NCI-H524 (cell line): ENCODE measurements at places on chromosomes 6 and 20.

GRCh38 chr6:115830895-115831294 is 229.8 kb downstream of the FRK start:
- no peak for DNase-seq

DNA sequence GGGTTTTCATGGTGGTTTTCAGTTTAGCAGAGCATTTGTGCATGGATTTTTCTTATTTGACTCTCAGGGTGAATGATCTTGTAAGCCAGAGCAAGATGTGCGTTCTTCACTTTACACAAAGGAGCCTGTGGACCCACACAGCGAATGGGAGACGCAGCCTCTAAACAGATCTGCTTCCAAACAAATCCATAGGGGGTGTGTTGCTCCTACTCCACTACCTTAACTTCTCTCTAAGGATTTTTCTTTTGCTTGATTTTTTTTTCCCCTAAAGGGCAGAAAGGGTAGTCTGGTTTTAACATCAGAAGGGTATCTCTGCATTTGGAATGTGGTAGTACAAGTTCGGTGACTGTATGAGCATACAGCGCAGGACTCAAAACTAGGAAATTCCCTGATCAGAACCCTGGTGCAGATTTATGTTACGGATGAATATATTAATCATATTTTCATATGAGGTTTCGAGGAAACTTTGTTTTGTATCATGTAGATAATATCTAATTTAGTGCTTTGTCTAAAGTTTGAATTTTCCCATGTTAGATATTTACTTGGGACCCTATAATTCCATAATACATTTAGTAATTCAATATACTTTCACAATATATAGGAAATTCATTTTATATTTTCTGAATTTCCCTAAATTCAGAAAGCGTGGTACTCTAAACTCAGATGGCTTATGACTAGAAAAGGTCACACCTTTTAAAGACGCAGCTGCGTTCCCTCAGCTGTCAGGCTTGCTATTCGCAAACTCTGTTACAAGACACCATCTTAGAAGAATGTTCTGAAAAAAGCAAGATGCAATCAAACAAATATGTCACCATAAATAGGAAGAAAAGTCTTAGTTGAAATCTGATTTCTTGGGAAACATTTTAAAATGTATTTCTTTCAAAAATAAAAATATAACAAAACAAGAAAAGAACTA is 196.9 kb downstream of the TMEM242 start:
- no peak for DNase-seq

- DNase-seq = no peak
These were observed 224.9 kb upstream of the DTNBP1 start for GRCh38 chr6:15887491-15888461.

- DNase-seq = no peak
These were observed 25.3 kb upstream of the HECA start for GRCh38 chr6:139109558-139109957.

DNA sequence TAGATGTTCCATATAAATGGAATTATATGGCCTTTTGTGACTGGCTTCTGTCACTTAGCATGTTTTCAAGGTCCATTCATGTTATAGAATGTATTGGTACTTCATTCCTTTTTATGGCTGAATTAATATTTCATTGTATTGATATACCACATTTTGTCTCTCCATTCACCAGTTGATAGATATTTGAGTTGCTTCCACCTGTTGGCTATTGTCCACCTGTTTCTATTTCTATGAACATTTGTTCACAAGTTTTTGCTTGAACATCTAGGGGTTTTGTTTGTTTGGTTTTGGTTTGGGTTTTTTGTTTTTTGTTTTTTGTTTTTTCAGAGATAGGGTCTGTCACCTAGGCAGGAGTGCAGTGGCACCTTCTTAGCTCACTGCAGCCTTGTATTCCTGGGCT is 23.2 kb downstream of the WFDC3 start:
- no peak for DNase-seq

DNA sequence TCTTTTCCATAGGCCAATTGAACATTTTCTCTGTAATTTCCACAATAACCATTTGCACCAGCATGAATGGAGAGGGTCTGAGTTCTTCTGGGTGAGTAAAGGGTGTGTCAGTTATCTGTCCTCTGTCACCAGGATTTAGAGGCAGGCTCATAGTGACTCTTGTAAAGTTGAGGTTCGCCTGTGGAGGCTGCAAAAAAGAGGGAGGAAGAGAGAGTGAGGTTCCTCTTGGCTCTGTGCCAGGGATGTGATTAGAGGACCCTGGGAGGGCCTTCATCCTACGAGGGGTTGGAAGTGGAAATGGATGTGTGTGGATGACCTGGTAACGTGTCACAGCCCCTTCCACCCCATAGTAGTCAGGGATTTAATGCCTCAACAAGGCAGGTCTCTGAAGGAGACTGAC is 242.0 kb downstream of the ESR1 start:
- DNase-seq = no peak
